ENCODE measurements at places on chromosomes 16 and 17. TPM values are rescaled to one million over a fixed set of nuclear protein-coding genes. Genes with fewer than 3 reads are reported as not detected.

DNA sequence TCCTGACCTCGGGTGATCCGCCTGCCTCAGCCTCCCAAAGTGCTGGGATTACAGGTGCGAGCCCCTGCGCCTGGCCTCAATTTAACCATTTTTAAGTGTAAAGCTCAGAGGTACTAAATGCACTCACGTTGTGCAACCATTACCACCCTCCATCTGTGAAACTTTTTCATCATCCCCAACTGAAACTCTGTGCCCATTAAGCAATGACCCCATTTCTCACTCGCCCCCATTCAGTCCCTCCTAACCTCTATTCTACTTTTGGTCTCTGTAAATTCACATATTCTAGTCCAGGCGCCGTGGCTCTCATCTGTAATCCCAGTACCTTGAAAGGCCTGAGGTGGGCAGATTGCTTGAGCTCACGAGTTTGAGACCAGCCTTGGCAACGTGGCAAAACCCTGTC lies 8.3 kb upstream of the SPNS3 start:
- peaks cover 18% of the 10 kb centered on the region for H3K4me1 ChIP-seq
- no peaks in the 10 kb centered on the region for H3K27me3 ChIP-seq
- no peak overlapping the region for H3K4me3 ChIP-seq
- no peak overlapping the region for H3K27ac ChIP-seq

DNA sequence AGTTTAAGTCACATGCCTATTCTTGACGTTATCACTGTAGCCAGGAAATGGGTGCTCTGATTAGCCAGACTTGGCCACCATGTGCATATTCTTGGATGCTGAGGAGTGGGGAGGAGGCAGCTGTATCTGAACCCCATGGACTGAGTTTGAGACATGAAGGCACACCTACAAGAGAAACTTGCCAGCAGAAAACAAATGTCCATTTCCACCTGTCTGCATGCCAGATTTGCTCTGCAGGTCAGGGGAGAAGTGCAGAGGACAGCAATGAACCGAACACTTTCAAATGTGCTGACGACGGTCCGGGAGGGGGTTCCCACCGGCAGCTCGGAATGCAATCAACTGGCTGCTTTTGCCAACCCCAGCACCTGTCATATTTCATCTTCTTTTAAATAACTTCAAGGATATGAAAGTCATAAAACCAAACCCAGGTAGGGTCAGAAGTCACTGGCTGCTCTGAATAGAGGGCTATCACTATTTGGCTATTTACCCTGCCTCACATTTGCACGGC lies 287.8 kb upstream of the N4BP1 start:
- H3K4me3 ChIP-seq, result no peak overlapping the region
- DNase-seq, result no peak
- no peaks in the 10 kb centered on the region for H3K4me1 ChIP-seq

- no peaks in the 10 kb centered on the region for H3K36me3 ChIP-seq
- no peaks in the 10 kb centered on the region for H3K4me1 ChIP-seq
- DNase-seq, result peak; percentile 80
- H3K27ac ChIP-seq, result peak overlapping the region; percentile 42
- H3K4me3 ChIP-seq, result no peak overlapping the region
Observed at GRCh38 chr17:64281962-64282752, 19.1 kb upstream of the TEX2 start.

DNA sequence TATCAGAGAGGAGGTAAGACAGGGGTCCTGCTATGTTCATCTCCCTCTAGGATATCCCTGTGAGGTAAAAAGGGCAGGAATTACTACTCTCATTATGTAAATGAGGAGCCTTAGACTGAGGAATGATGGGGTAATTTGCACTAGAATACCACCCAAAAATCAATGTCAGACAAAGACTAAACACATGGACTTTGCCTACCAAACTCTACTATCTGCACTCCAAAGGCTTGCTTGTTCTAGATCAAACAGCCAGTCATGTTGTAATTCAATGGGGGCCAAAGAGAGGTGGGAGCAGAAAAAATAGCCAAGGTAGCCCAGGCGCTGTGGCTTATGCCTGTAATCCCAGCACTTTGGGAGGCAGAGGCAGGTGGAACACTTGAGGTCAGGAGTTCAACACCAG lies 120.7 kb downstream of the LYRM1 start:
- H3K4me1 ChIP-seq, result no peaks in the 10 kb centered on the region
- H3K27ac ChIP-seq, result no peak overlapping the region
- DNase-seq, result no peak
- H3K36me3 ChIP-seq, result no peaks in the 10 kb centered on the region
- H3K27me3 ChIP-seq, result no peaks in the 10 kb centered on the region

- no peaks in the 10 kb centered on the region for H3K36me3 ChIP-seq
- peaks cover 11% of the 10 kb centered on the region for H3K4me1 ChIP-seq
Observed at GRCh38 chr17:66425756-66426396, 123.5 kb downstream of the PRKCA start.

- H3K4me3 ChIP-seq, result no peak overlapping the region
- no peak overlapping the region for H3K27ac ChIP-seq
- DNase-seq, result no peak
- no peaks in the 10 kb centered on the region for H3K27me3 ChIP-seq
- no peaks in the 10 kb centered on the region for H3K4me1 ChIP-seq
Observed at GRCh38 chr17:71636644-71637043, 484.2 kb upstream of the SOX9 start.

DNA sequence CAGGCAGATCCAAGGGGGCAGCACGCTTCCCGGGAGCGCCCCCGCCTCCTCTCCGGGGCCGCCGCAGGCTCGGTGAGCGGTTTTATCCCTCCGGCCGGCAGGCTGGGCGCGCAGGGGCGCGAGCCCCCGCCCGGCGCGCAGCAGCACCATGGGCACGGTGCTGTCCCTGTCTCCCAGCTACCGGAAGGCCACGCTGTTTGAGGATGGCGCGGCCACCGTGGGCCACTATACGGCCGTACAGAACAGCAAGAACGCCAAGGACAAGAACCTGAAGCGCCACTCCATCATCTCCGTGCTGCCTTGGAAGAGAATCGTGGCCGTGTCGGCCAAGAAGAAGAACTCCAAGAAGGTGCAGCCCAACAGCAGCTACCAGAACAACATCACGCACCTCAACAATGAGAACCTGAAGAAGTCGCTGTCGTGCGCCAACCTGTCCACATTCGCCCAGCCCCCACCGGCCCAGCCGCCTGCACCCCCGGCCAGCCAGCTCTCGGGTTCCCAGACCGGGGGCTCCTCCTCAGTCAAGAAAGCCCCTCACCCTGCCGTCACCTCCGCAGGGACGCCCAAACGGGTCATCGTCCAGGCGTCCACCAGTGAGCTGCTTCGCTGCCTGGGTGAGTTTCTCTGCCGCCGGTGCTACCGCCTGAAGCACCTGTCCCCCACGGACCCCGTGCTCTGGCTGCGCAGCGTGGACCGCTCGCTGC lies 832 bp downstream of the CDK5R1 start:
- peaks cover 68% of the 10 kb centered on the region for H3K4me1 ChIP-seq
- peak overlapping the region; percentile 73 for H3K27ac ChIP-seq
- H3K27me3 ChIP-seq, result no peaks in the 10 kb centered on the region

DNA sequence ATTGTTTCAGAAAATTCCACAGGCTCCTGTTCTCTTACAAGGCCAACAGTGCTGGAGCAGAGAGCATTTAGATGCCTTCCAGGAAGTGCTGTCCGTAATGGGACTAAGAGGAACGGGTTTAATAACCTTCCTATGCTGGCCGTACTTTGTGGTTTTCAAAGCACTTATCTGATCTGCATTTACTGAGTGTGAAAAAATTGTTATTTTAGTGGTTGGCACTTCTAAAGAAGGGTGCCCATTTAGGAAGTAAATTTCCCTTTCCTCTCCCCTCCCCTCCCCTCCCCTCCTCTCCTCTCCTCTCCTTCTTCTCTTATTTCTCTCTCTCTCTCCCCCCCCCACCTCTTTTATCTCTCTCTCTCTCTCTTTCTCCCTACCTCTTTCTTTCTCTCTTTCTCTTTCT lies 72.0 kb upstream of the DNAJA2 start:
- H3K27me3 ChIP-seq, result no peaks in the 10 kb centered on the region
- H3K4me3 ChIP-seq, result no peak overlapping the region
- no peak overlapping the region for H3K27ac ChIP-seq
- peaks cover 20% of the 10 kb centered on the region for H3K4me1 ChIP-seq

GRCh38 chr17:10843811-10844210 lies 5.9 kb upstream of the PIRT start:
- DNase-seq, result no peak
- H3K27me3 ChIP-seq, result no peaks in the 10 kb centered on the region
- H3K27ac ChIP-seq, result no peak overlapping the region
- peaks cover 7% of the 10 kb centered on the region for H3K4me1 ChIP-seq

- H3K4me3 ChIP-seq, result no peak overlapping the region
- H3K27me3 ChIP-seq, result no peaks in the 10 kb centered on the region
Observed at GRCh38 chr16:31286421-31287032, 26.8 kb downstream of the ITGAM start.

DNA sequence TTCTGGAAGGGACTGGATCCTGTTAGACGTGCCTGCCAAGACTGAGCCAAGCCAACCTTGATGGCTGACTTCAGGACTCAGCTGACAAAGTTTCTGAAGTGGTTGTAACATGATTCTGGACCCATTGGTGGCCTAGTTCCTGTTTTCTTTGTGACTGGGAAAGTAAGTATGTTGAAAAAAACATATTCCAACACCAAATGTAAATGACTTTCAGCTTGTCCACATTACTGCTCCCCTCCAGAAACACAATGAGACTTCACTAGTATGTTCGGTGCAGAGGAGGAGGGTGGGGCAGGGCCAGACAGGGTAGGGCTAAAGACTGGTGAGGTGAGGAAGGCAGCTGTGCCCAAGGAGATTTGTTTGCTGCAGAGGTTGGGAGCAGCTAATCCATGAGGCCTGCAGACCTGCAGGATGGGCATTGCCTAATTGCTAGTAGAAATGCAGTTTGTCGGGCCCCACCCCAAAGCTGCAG lies 26.4 kb downstream of the NMT1 start:
- H3K27me3 ChIP-seq, result no peaks in the 10 kb centered on the region
- H3K4me1 ChIP-seq, result no peaks in the 10 kb centered on the region
- H3K36me3 ChIP-seq, result peaks cover 3% of the 10 kb centered on the region
- DNase-seq, result peak; percentile 21

DNA sequence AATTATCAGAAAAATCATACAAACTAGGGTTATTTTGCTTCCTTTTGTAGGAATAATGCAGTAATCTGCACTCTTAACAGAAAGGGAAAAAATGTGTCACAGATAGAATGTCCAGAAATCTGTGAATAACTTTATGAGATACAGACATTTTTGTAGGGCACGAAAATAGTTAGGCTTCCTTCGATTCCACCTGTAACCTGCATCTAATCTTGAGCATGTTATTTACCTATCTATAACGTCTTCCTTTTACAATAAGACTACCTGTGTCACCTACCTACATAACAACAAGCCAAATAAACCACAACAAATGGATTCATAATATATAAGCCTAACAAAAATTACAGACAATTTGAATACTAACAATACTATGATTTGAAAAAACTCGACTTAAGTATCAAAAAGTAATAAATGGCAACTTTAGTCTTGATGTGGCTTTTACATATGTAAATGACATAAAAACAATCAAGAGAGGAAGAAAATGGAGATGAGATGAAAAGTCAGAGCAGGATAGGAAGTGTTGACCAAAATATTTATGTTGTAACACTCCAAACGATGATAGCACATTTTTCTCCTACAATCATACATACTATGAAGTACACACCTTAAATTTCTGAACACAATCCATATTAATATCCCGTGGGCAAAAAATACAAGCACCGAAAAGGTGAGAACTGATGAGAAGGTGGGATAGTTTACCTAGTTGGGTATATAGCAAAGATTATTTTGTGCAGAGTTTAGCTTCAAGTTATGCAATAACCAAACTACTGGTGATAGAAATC lies 2.5 kb downstream of the STAT5B start:
- no peaks in the 10 kb centered on the region for H3K36me3 ChIP-seq
- H3K4me3 ChIP-seq, result no peak overlapping the region
- no peak for DNase-seq
- H3K27ac ChIP-seq, result peak overlapping the region; percentile 93

DNA sequence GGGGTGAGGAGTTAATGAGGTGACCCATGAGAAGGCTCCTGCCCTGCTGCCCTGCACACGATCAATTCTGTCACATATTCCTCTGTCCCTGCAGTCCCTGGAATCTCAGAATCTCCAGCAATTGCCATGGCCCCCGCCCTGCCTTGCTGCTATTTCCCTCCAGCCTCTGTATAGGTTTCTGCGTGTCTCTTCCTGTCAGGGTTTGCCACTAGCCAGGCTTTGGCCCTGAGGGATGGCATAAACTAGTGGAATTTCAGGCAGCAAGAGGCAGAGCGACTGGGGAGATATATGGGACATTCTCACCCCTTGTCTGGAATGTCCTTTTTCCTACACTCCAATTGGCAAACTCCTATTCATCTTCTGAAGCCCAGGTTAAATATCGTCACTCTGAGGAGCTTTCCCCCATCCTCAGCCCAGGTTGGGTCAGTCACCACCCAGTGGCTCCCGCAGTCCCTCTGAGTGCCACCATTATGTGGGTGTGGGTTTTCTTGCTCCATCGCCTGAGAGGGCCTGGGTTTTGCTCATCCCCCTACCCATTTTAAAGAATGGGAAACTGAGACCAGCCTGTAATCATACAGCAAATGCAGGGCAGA lies 15.5 kb upstream of the NATD1 start:
- H3K4me1 ChIP-seq, result peaks cover 22% of the 10 kb centered on the region
- no peaks in the 10 kb centered on the region for H3K36me3 ChIP-seq
- no peaks in the 10 kb centered on the region for H3K27me3 ChIP-seq
- DNase-seq, result no peak
- peak overlapping the region; percentile 69 for H3K27ac ChIP-seq

GRCh38 chr17:47162013-47162622 lies 27.0 kb downstream of the CDC27 start:
- peaks cover 34% of the 10 kb centered on the region for H3K4me1 ChIP-seq
- H3K36me3 ChIP-seq, result no peaks in the 10 kb centered on the region
- H3K4me3 ChIP-seq, result no peak overlapping the region
- no peak for DNase-seq
- H3K27me3 ChIP-seq, result no peaks in the 10 kb centered on the region

GRCh38 chr17:40602445-40603443 lies 37.5 kb upstream of the CCR7 start:
- H3K27me3 ChIP-seq, result no peaks in the 10 kb centered on the region
- peak; percentile 66 for DNase-seq
- peaks cover 37% of the 10 kb centered on the region for H3K4me1 ChIP-seq
- no peaks in the 10 kb centered on the region for H3K36me3 ChIP-seq

GRCh38 chr17:9760266-9760665 lies 31.1 kb downstream of the DHRS7C start:
- no peaks in the 10 kb centered on the region for H3K36me3 ChIP-seq
- no peak for DNase-seq
- H3K4me3 ChIP-seq, result no peak overlapping the region
- peaks cover 28% of the 10 kb centered on the region for H3K27me3 ChIP-seq
- no peak overlapping the region for H3K27ac ChIP-seq

DNA sequence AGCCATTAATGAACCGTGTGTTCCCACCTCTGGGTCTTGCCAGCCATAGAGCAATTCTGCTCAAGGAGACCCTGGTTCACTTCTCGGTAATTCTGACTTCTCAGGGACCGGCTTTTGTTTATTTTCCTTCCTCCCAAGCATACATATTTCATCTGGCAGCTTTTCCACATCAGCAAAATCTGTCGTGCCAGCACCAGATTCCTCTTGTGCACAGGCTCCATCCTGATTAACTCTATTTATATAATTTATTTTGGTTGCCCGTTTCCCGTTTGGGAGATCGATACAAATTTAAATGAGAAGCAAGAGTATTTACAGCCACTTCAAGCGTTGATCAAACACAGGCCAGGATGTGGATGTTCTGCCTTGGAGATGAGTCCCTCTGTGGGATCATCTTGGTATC lies 161.9 kb upstream of the XYLT1 start:
- H3K4me1 ChIP-seq, result no peaks in the 10 kb centered on the region
- H3K4me3 ChIP-seq, result no peak overlapping the region
- no peak overlapping the region for H3K27ac ChIP-seq
- peaks cover 5% of the 10 kb centered on the region for H3K27me3 ChIP-seq

Gene MT1G
- 1.1 TPM for total RNA-seq

Gene MYO15B
- 568 TPM for total RNA-seq

Gene MLLT6
- 183 TPM for total RNA-seq

Gene CORO6
- total RNA-seq, result 2.1 TPM

Gene KLHL10
- total RNA-seq, result not detected

Measured in spleen (tissue), 13 donors.